ENCODE measurements at places on chromosomes 3 and 15. TPM values are rescaled to one million over a fixed set of nuclear protein-coding genes. Genes with fewer than 3 reads are reported as not detected.
A peak's percentile ranks its signal among the peaks of the same experiment; 100 is the strongest.

HESX1 gene
- polyA plus RNA-seq: 0.46 TPM

MUSTN1 gene
- not detected for polyA plus RNA-seq

DUT gene
- polyA plus RNA-seq: 35.9 TPM

IFT57 gene
- polyA plus RNA-seq: 84.0 TPM

DNA sequence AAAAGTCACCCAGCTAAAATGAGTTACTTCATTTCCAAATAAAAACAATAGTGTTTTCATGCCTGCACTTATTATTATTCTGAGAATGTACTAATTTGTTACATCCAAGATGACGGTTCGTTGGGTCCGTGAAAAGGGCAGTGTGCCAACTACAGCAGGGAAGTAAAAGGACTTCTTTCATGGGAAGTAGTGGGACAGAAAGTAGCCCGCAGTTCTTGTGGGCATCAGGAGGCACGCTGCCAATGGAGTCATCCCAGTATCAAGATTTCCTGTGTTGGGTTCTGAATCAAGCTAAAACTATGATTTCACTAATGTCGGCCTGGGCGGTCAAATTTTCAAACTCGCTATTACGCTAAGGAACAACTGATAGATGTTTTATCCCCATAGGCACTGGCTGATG, 254.5 kb upstream of the SOX2 start:
- no peak for DNase-seq

DNA sequence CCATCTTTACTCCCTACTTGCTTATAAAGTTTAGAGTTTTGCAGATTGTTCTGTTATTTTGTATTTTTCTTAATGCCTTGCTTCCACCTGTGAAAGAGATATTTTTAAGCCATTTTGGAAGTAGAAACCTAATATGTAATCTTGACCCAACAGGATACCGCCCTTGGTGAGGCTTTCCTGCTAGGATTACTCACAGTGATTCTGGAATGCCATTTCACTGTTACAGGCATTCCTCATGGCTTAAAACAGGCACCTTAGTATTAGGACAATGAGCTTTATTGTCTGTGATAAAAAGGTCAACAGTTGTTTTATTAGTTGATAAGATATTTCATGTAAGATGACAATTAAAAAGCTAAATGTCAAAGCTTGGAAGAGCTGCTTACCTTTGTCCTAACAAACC, 58.2 kb downstream of the PHLDB2 start:
- DNase-seq: no peak

DNA sequence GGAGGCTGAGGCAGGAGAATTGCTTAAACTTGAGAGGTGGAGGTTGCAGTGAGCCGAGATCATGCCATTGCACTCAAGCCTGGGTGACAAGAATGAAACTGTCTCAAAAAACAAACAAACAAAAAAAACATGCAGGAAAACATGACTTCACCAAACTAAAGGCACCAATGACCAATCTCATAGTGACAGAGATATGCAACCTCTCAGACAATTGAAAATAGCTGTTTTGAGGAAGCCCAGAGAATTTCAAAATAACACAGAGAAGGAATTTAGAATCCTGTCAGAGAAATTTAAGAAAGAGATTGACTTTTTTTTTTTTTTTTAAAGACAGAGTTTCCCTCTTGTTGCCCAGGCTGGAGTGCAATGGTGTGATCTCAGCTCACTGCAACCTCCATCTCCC, 26.1 kb downstream of the NCBP2 start:
- DNase-seq: no peak

GRCh38 chr15:42202653-42203052, 5.5 kb downstream of the VPS39 start:
- no peak for DNase-seq

DNA sequence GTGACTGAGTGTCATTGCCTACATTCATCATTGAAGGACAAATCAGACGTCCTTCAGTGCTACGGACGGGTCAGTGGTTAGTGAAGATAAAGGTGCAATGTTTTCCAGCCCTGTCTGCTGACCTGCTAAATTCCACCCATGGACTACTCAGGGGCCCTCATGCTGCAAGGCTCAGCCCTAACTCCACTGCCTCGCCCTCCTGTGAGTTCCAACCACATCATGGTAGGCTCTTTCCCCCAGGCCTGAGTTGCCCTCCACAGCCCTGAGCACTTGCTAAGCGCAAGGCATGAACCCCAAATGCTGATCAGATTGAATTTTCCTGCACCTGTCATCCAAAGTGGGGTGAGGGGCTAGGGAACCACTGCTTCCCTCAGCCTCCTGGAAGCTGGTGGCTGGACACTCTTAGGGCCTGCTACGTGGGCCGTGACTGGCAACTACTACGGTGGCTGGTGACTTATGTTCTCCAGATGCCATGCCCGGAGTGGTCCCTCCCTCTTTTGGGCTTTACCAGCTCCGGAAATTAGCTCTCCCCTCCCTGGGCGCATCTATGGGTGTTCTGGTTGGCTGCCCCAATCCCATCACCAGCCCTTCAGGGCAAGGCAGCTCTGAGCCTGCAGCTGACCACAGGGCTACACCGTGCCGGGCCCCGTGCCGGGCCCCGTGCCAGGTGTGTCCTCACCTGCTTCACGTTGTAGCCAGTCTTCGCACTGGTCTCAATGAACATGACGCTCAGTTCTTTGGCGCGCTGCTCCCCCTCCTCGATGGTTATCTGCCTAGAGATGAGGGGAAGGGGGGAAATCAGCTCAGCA, 32.1 kb downstream of the SRPRB start:
- no peak for DNase-seq

- DNase-seq: no peak
Measured at GRCh38 chr3:42486814-42487565, 15.5 kb upstream of the VIPR1 start.

DNA sequence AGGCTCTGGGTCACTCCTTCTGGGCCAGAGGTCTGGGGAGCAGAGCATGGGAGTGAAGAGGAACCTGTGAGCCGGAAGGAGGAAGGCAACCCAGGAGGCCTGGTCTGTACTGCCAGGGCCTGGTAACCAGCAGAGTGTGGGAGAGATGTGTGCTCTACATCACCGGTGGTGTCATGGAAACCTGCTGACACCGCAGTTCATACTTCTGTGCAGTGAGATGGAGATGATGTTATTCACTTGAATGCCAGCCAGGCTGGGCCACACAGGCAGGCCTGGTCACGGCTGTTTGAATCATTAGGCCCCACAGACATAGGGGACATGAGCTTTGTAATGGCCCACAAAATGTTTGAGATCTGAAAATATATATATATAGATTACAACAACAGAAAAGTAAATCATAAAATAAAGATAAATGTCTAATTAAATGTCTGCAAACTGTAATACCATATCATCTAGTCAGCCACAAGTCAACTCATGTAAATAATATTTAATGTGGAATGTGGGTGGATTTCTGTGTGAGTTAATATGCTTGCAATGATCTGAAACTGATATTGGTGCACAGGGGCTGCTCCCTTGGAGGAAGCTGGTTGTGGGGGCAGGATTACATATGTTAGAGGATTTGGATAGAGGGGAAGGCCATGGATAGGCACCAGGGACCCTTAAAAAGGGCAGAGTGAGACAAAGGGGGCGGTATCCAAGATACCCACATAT, 108.5 kb upstream of the PFN2 start:
- DNase-seq: peak; percentile 62

DNA sequence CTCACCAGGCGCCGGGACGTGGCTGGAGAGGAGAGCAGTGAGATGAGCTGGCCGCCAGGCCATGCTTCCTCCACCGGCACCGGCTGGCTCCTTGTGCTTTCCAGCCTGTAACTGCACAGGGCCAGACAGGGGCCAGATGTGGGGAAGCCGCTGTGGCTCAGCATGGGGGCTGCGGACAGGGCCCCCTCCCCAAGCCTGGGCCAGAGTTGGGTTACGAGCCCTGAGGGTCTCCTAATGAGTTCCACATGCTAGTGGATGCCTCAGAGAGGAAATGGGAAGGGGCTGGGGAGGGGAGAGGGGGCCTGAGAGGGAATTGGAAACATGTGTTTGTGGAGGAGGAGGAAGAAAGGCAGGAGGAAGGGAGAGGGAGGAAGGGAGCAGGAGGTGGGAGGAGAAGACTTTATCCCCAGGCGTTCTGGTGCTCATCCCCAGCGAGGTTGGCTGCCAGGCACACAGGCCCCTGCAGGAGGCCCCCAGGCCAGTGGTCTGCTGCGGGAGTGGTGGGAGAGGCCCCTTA, 11.7 kb upstream of the DUSP7 start:
- no peak for DNase-seq

DNA sequence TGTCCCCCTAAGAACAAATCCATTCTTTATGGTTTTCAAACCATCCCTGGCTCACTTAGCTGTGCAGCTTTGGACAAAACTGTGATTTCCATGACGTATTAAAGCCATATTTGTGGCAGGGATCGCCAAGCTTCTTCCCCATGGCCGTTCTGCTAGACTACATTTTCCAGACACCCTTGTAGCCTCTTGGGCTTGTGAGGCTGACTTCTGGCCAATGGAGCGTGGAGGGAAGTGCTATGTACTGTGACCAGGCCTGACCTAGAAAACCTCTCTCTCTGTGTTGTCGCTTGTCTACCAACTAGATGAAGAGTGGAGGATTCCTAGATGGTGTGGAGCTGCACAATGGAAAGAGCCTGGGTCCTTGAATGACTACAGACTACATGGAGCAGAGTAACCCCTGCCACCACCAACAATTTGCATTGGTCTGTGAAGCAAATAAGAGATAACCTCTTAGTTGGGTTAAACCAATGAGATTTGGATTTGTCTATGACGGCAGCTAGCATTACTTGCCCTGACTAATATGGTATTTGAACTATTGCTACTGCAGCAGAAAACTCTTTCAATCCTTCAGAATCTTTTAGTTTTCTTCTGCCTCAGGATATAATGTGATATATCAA, 22.1 kb upstream of the MGLL start:
- no peak for DNase-seq

GRCh38 chr3:48135552-48136495, 52.4 kb downstream of the CDC25A start:
- DNase-seq: no peak

DNA sequence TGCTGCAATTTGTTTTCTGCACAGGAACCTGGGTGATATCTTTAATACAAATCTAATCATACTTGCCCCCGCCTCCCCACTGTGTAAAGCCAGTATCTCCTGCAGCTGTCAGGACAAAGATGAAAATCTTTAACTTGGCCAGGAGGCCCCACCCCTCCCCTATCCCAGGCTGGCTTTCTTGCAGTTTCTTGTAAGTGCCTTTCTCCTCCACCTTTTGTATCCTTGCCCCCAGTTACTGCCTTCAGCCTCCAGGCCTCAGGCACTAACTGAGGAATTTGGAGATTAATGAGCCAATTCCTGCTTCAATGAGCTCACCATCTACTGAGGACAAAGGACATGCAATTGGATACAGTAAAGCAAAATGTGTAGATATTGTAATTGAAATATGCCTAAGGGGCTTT, 6.5 kb downstream of the GCSAM start:
- DNase-seq: no peak

DNA sequence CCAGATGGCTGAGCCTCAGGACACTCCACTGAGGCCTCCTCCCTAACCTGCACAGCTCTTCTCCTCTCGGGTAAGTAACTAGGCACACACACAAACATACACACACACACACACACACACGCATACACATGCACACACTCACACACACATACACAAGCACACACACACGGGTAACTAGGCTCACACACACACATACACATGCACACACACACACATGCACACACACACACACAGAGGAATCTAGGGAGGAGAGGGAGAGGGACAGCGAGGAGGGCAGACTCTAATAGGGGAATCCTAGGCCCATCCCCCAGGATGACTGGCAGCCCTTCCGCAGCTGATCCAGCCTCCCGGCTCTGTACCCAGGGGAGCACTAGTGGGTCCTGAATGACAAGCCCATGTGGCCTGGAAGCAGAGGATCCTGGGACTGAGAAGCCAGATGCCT, 177.4 kb upstream of the LINGO1 start:
- no peak for DNase-seq

GRCh38 chr3:128800241-128801187, 74.5 kb downstream of the RAB7A start:
- DNase-seq: no peak
